ENCODE measurements at places on chromosomes 13 and 19. TPM values are rescaled to one million over a fixed set of nuclear protein-coding genes. Genes with fewer than 3 reads are reported as not detected.

The ZNF90 gene
- polyA plus RNA-seq = 1.6 TPM

The LGALS14 gene
- not detected for polyA plus RNA-seq

The CEACAM3 gene
- polyA plus RNA-seq = not detected

The ZNF497 gene
- not detected for polyA plus RNA-seq

The OR4F17 gene
- not detected for polyA plus RNA-seq

The RUBCNL gene
- 1.3 TPM for polyA plus RNA-seq

The FCAR gene
- not detected for polyA plus RNA-seq

The KIR3DL2 gene
- polyA plus RNA-seq = 0.20 TPM

The PTH2 gene
- not detected for polyA plus RNA-seq

The NMRK2 gene
- polyA plus RNA-seq = 0.18 TPM

The C19orf73 gene
- polyA plus RNA-seq = 1.0 TPM

The FBXO27 gene
- polyA plus RNA-seq = 2.8 TPM

The ZNF582 gene
- 6.3 TPM for polyA plus RNA-seq

The SRRM5 gene
- 0.69 TPM for polyA plus RNA-seq

The RINL gene
- polyA plus RNA-seq = 5.4 TPM

The CLDND2 gene
- 2.0 TPM for polyA plus RNA-seq

The CGB8 gene
- polyA plus RNA-seq = not detected

The SPTBN4 gene
- polyA plus RNA-seq = 4.1 TPM
